ENCODE measurements at places on chromosomes 2 and 18.
A peak's percentile ranks its signal among the peaks of the same experiment; 100 is the strongest.

GRCh38 chr2:134206573-134206972 lies 47.3 kb upstream of the MGAT5 start:
- no peak for DNase-seq

DNA sequence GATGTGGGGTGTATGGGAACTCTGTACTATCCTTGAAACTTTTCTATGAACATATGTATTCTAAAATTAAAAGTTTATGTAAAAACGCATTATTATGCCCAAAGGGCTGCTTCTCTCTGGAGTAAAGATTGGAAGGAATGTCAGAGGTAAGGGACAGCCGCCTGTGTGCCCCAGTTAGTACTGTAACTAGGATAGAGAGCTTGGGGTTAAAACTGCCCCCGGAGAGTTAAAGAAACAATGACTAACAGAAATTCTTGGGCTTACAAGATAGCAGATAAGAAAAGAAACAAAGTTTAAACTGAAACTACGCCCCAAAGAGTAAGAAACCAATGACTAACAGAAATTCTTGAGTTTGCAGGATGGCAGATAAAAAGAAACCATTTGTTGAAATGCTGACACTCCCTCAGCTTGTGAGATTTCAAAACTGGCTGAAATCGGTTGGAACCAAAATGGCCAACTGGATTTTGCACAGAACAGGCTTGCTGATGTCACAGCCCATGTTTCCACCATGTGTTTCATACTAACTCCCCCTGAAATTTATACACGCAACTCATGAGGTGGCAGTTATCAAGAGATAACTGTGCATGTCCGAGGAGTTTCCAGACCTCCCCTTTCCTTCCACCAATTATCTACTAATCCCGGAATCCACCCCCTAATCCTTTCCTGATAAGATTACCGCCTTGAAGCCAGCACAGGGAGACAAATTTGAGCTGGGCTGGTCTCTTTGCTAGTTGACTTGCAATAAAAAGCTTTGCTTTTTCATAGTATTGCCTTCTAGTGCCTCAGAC lies 8.7 kb upstream of the TXNDC2 start:
- no peak for DNase-seq

DNA sequence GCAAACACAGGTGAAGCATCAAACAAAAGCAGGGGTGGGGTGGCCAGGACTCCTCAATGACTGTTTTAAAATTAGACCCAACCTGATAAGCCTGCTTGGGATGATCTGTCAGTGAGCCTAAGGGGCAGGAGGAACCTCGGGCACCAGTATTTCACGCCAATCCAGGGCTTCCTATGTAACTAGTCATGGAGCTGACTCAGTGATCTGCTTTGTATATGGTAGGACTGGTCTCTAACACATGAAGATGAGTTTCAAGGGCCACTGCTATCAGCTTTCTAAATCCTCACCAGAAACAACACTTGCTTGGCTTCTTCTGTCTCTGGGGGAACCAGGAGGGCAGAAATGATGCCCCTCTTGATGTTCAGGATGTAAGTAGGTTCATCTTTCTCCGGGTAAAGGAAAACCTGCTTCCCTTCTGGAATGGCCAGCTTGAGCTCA lies 6.2 kb downstream of the APOB start:
- DNase-seq, result no peak

GRCh38 chr2:60320724-60321123 lies 232.7 kb downstream of the BCL11A start:
- no peak for DNase-seq

- no peak for DNase-seq
Observed at GRCh38 chr18:64042728-64043358, 73.0 kb downstream of the SERPINB8 start.

GRCh38 chr2:12057436-12058166 lies 311.2 kb downstream of the LPIN1 start:
- DNase-seq, result peak; percentile 42

DNA sequence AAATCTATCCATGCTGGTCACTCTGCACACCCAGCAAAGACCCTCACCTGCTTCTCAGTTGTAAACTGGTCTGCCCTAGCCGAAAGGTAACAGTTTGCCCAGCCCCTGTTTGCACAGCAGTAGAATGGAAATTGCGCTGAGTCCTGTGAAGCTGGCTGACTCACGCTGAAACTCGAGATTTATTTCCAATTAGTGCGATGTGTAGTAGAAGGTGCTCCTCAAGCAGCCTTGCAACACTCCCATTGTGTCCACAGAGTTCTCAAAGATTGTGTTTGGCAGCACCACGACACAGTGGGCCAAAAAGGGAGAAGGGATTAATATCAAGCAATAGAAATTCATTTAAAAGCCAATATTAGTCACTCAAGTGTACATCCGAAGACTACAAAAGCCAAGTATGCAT lies 21.7 kb upstream of the APCDD1 start:
- no peak for DNase-seq

DNA sequence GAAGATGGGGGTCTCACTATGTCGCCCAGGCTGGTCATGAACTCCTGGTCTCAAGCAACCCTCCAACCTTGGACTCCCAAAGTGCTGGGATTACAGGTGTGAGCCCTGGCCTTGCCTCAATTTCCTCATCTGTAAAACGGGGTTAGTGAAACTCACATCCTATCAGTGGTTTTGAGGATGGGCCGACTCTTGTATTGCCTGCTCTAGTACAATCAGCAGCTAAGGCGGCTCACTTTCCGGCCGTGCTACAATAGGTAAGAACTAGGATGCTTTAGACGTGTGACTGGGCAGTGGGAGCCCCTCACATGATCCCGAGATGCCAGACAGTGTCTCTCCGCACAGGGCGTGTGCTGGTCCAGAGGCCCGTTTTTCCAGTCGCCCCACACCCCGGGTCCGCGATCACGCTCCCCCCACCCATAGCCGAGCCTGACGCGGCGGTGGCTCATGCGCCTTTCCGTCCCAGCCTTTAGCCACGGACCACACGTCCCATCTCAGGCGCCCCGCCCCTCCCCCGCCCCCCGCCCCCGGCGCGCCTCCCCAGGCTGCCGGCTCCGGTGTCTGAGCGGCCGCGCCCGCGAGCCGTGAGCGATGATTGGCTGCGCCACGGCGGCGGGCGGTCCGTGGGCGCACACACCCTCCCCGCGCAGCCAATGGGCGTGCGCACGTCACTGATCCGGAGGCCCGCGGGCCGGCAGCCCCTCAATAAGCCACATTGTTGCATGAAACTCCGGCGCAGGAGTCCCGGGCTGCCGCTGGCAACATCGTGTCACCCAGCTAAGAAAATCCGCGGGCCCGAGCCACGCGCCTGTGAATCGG lies at the start of gene HK2:
Gene HK2 (plus strand): TSS at position 710 of the 816 bp plus-strand sequence. CDS start 454 bp downstream, outside the sequence.
- DNase-seq, result peak; percentile 97

DNA sequence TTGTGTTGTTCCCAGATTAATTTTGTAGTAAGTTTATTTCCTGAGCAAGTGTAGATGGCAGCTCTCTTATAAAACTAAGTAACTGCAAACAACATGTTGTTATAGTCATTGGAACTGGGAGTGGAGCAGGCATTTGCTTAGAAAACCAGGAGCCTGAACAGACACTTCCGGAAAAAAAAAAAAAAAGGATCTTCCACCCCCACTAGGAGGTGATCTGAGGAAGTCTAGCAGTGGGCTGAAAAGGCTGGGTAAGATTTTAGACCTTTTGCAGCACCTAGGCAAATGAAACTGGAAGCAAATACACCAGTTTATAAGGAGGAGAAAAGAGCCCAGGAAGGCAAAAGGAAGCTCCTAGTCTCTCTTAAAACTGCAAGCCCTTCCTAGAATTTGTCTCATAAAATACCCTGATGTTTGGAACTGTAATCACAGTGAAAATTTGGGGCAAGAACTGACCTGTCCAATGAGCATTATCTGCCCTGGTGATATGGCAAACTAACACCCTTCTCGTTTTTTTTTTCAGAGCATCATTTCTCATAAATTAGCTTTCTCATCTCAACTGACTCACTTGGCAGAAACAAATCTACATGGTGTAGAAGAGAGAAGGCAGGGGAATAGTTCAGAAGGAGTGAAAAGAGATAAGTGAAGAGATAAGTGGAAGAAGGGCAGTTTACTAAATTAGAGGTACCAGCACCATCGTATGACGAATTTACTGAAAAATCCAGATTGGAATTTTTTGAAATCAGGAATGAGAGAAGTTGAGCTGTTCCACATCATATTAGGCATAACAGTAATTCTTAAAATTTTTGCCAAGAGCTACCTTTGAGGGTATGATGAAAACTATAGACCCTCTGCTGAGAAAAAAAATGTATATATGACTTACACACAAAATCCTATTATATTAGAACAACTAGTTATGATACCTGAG lies 4.2 kb upstream of the CCNYL1 start:
- DNase-seq, result no peak

DNA sequence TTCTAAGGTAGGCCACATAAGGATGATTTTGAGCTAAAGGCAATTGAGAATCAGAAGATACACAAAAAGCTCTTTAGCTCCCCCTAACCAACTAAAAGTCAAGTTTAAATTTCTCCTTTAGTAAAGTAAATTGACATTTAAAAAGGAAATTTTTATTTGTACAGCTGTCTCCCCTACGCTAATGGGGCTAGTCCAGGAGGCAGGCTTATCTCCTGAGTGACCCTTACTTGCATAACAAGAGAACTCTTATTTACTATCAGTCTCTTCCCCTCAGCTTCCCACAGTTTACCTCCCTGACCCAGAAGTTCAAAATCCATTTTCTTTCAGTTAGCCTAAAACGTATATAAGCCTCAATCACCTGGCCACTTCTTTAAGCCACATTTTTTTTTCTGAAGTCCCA lies 1002.8 kb upstream of the NRXN1 start:
- DNase-seq, result no peak

GRCh38 chr2:17814601-17815000 lies 1.7 kb upstream of the MSGN1 start:
- no peak for DNase-seq

DNA sequence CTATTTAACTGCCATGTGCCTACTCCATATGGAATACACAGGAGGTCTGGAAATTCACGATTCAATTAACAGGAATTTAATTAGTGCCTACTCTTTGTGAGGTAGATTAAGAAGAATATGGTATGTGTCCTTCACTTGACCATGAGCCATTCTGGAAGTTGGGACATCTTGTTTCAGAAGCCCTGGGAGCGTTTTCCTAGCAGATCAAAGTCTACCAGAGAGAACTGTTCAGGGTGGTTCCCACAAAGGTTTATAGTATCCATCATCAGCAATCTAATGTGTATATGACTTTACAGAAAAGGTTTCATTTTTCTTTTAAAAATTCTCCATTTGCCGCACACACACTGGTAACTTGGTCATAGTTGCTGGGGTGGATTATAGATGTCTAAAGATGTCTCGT lies 159.1 kb downstream of the LRRTM1 start:
- no peak for DNase-seq

DNA sequence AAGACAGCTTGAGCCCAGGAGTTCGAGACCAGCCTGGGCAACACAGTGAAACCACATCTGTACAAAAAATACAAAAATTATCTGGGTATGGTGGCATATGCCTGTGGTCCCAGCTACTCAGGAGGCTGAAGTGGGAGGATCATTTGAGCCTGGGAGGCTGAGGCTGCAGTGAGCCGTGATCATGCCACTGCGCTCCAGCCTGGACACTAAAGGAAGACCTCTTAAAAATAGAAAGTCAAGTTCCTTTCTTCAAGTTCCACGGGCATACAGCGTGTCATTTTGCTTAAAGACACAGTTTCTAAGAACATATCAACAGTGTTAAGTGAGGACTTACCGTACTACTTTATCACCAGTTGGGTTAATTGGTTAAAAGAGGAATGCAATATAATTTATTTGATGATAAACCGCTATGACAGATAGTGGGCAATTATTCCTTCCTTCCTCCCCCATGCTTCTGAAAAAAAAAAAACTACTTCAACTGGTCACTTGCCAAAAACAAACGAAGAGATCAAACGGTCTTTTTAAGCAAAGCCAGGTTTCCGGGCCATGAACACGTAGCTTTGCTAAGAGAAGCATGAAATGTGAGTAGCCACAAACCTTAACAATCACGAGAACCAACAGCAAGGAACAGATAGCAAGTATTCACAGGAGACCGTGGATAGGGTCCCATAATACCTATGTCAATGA lies 21.4 kb downstream of the AP1S3 start:
- no peak for DNase-seq

DNA sequence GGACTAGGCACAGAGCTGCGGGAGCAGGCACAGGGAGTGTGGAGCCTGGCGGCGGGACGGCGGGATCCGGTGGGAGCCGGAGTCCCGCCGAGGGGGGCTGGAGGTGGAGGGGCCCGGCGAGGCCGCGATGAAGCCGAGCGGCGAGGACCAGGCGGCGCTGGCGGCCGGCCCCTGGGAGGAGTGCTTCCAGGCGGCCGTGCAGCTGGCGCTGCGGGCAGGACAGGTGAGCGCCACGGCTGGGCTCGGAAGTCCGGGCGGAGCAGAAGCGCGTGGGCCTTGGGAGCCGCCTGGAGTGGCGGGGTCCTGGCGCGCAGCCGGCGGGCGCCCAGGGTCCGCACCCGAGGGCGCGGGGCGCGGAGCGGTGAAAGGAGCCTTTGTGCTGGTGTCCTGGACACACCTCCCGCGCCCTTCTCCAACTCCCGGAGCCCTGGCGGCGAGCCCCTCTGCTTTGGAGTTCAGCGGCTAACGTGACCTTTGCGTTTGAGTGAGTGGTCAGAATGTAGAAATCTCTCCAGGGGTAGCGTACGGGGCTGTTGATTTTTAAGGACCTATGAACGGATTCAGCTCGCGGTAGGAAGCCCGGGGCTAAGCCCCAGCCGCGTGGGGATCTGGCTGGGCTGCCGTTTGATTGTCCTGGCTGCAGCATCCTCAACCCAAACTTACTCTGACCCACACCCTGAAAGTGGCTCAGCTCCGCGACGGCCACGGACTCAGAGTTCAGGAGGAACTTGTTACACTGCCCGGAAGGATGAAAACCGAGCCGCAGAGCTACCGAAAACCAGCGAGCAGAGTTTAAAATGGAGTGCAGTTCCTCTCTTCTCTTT lies 448 bp downstream of the IMPA2 start:
- no peak for DNase-seq

GRCh38 chr2:193868833-193869232 lies 1674.1 kb upstream of the TMEFF2 start:
- DNase-seq, result no peak

GRCh38 chr2:47695800-47696477 lies 87.0 kb upstream of the MSH6 start:
- no peak for DNase-seq

DNA sequence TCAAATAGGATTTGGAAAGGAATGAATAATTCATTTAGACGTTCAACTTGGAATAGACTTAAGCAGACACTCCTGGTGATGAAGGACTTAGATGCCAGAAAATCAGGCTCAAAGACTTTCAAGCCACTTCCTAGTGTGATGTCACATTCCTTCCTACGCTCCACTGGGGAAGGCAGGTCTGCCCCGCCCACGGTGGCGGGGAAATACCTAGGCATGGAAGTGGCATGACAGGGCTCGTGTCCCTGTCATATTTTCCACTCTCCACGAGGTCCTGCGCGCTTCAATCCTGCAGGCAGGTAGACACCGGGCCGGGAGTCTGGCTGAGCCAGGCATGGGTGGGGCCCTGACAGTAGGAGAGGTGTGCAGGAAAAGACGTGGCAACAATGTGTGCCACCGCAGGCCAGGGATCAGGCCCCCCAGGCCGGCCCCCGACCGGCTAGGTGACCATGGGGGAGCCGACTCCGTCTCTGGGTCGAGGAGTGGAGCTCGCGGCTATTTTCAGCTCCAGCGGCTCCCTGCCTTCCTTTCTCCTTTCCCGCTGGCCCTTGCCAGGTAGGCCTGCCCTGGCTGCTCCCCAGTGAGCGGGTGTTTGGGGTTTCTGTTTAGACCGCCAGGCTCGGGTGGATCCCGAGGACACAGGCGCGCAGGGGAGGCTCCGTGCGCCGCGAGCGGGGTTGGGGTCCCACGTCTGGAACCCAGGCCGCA lies at the start of gene IL1RL2:
Gene IL1RL2 (plus strand): TSS at position 233 of the 705 bp plus-strand sequence. CDS start 845 bp downstream, outside the sequence.
- DNase-seq, result no peak

All from GM18507 (cell line).